ENCODE measurements at places on chromosomes 6 and 20. TPM values are rescaled to one million over a fixed set of nuclear protein-coding genes. Genes with fewer than 3 reads are reported as not detected.

DNA sequence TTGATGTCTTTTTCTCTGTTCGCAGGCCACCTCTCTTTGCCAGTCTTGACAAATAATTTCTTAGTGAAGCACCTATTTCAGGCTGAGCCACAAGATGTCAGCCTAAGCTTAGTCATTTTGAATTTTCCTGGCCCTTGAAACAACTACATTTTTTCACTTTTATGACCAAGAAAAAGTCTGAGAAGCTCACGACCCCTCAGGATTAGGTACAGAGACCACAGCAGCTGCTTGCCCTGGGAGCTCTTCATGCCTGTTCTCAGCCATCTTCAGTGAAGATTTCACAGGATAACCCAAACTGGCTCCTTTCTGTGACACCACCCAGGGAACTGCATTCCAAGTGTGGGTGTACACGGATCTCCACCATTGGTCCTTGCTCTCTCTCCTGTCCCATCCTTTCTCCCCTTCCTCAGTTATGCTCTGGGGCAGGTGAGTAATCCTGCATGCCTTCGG, 38.4 kb upstream of the SPTLC3 start:
- H3K27me3 ChIP-seq = no peaks in the 10 kb centered on the region
- peak; percentile 29 for DNase-seq
- no peak overlapping the region for H3K4me3 ChIP-seq
- H3K36me3 ChIP-seq = no peaks in the 10 kb centered on the region
- H3K27ac ChIP-seq = no peak overlapping the region

Gene SIRPG
- total RNA-seq = 48.6 TPM

Gene HEY2
- not detected for total RNA-seq

Gene CNBD2
- total RNA-seq = 4.9 TPM

- no peaks in the 10 kb centered on the region for H3K27me3 ChIP-seq
- no peak for DNase-seq
- no peaks in the 10 kb centered on the region for H3K4me1 ChIP-seq
- H3K4me3 ChIP-seq = no peak overlapping the region
Observed at GRCh38 chr6:157392927-157393668, 12.1 kb downstream of the ZDHHC14 start.

DNA sequence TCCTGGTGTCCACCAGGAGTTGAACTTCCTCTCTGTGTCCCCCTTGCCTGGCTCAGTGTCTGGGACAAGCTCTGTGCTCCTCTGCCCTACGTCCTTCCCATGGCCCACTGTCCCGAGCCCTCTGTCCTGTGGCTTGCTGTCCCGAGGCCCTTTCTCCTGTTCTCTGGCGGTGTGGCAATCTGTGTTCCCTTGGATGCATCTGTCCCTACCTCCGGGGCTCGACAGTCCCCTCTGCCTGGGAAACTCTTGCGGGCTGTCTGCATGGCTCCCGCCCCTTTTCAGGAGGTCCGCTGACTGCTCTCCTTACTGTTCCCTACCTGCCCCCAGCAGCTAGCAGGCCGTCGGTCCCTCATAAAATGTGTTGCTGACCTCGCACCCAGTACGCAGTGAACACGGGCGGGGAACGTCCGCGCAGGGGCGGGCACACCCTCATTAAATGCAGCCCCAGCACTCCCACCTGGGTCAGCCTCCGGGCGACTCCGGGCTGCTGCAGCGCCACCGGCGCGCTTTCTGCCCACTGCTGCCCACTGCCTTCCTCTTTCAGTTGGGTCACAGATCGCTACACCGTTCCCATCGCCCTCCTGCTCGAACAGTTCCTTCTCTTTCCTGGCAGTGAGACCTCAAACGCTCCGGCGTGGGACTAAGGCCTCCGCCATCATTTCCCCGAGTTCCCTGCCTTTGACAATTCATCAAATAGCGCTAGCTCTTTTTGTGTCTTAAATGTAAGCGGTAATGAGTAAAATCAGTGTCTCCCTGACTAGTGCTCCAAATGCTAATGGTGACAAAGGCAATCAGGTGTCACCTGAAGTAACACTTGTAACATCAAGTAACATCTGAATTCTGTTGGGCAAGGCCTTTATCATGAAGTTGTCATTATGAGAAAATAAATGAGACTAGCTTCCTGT, 60.5 kb downstream of the RSPH3 start:
- peak; percentile 13 for DNase-seq
- no peak overlapping the region for H3K27ac ChIP-seq
- H3K36me3 ChIP-seq = no peaks in the 10 kb centered on the region
- H3K4me1 ChIP-seq = peaks cover 10% of the 10 kb centered on the region

Gene TPX2
- total RNA-seq = 112 TPM

GRCh38 chr6:162069995-162070394, 657.6 kb downstream of the PRKN start:
- H3K27me3 ChIP-seq = no peaks in the 10 kb centered on the region
- H3K27ac ChIP-seq = no peak overlapping the region
- H3K4me3 ChIP-seq = no peak overlapping the region
- peaks cover 5% of the 10 kb centered on the region for H3K36me3 ChIP-seq
- DNase-seq = no peak
- H3K4me1 ChIP-seq = no peaks in the 10 kb centered on the region

- no peaks in the 10 kb centered on the region for H3K36me3 ChIP-seq
- no peak overlapping the region for H3K4me3 ChIP-seq
- no peak overlapping the region for H3K27ac ChIP-seq
- no peaks in the 10 kb centered on the region for H3K4me1 ChIP-seq
- no peaks in the 10 kb centered on the region for H3K27me3 ChIP-seq
Observed at GRCh38 chr20:8798505-8798904, 270.4 kb upstream of the PLCB4 start.

Gene ADGRG6
- 1.3 TPM for total RNA-seq

Gene BCKDHB
- total RNA-seq = 19.3 TPM

GRCh38 chr6:31497531-31498476, at the start of gene MICB:
Gene MICB (plus strand): TSS chr6:31498145. CDS start chr6:31498194, 49 bp downstream.
- no peaks in the 10 kb centered on the region for H3K27me3 ChIP-seq
- H3K4me3 ChIP-seq = peak within 1 kb of the TSS; percentile 73
- DNase-seq = peak; percentile 93

DNA sequence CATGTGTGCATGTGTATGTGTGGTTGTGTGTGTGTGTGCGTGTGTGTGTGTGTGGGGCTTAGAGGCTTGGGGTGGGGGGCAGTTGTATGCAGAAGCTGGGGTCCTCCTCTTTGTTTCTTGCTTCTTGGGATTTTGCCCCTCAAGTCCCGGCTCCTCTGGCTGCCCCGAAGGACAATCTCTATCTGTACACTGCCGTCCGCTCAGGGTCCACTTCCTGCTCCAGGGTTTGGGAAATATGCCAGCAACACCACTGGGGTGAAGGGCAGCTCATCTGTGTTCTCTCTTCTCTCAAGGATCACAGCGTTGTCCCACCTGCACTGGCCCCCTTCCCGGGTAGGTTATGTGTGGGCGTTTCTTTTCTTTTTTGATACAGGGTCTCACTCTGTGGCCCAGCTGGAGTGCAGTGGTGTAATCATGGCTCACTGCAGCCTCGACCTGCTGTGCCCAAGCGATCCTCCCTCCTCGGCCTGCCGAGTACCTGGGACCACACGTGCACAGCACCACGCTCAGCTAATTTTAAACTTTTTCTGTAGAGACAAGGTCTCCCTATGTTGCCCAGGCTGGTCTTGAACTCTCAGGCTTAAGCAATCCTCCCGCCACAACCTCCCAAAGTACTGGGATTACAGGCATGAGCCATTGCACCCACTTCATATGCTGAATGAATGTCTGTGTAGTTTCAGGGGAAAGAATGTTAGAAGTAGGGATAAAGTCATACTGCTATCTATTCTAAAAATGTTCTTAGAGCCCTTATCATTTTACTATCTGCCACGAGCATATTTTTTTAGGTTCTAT, 25.7 kb downstream of the SLC2A4RG start:
- no peak for DNase-seq
- H3K4me3 ChIP-seq = no peak overlapping the region
- H3K27ac ChIP-seq = no peak overlapping the region
- no peaks in the 10 kb centered on the region for H3K4me1 ChIP-seq
- no peaks in the 10 kb centered on the region for H3K27me3 ChIP-seq

DNA sequence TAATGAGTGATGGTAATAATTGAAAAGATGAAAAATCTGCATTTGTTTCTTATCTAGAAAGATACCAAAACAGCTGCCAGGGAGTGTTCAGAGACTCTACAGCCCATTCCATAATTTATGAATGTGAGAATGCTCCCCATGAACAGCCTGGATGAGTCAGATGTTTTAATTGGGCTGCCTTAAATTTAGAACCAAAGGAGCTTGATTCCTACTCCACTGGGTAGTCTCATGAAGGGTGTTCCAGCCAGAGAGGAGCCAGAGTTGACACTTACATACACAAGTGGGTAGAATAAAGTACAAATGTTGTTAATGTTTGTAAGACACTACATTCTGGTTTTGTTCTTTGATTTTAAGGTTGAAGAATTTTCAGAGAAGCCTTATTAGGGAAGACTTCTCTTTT, 158.7 kb upstream of the PRND start:
- H3K4me3 ChIP-seq = no peak overlapping the region
- H3K4me1 ChIP-seq = no peaks in the 10 kb centered on the region
- H3K27ac ChIP-seq = no peak overlapping the region
- no peaks in the 10 kb centered on the region for H3K36me3 ChIP-seq

- H3K36me3 ChIP-seq = peaks cover 2% of the 10 kb centered on the region
- H3K4me1 ChIP-seq = peaks cover 23% of the 10 kb centered on the region
- H3K27ac ChIP-seq = no peak overlapping the region
- H3K27me3 ChIP-seq = peaks cover 44% of the 10 kb centered on the region
- peak; percentile 21 for DNase-seq
Observed at GRCh38 chr6:127520066-127520465, 931 bp upstream of the MTCL3 start.

DNA sequence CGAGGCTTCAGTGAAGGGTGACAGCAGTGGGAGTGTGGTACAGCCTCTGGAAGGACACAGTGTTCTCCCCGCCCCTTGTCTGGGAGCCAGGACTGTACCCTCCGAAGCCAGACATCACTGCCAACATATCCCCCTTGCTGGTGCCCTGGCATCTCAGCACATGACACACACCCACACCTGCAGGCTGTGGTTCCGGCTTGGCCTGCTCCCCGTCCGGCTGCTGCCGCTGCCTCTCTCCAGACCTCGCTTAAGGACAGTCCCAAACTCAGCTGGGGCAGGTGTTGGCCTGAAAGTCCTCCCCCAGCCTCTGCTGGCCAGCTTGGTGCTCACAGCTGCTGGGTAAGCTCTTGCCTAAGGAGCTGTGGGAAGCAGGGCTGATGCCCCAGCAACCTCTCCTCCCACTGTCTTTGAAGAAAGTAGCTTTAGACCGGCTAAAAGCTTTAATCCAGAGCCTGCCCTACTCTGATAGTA, 7.0 kb downstream of the EMILIN3 start:
- no peaks in the 10 kb centered on the region for H3K4me1 ChIP-seq
- no peak for DNase-seq
- no peak overlapping the region for H3K27ac ChIP-seq
- no peaks in the 10 kb centered on the region for H3K36me3 ChIP-seq
- H3K27me3 ChIP-seq = no peaks in the 10 kb centered on the region
- no peak overlapping the region for H3K4me3 ChIP-seq

Gene TXLNB
- total RNA-seq = 0.22 TPM

- no peak overlapping the region for H3K4me3 ChIP-seq
- peaks cover 55% of the 10 kb centered on the region for H3K4me1 ChIP-seq
- H3K36me3 ChIP-seq = peaks cover 48% of the 10 kb centered on the region
- no peak overlapping the region for H3K27ac ChIP-seq
- H3K27me3 ChIP-seq = no peaks in the 10 kb centered on the region
Observed at GRCh38 chr6:11210386-11211138, 21.9 kb downstream of the NEDD9 start.

DNA sequence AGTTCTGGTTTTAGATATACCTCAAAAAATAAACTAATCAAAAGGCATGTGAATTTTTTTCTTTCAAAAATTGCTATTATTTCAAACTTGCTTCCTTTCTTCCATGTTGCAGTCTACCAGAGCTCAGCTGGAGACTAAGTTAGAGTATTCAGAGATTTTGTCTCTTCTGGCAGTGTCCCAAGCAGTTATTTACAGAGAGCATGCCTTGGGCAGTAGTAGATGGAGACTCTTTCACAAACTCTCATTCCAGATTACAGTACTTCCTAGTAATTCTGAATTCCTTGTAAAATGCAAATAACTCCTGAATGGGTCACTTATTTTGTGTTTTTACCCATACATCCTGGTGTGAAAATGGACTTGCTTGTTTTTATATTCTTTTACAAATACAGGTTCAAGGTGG, 703.4 kb downstream of the EPHA7 start:
- no peaks in the 10 kb centered on the region for H3K27me3 ChIP-seq
- H3K4me1 ChIP-seq = no peaks in the 10 kb centered on the region
- no peak overlapping the region for H3K27ac ChIP-seq
- DNase-seq = no peak
- H3K36me3 ChIP-seq = no peaks in the 10 kb centered on the region
- H3K4me3 ChIP-seq = no peak overlapping the region

GRCh38 chr20:676967-677366, 1.4 kb upstream of the SCRT2 start:
- no peak overlapping the region for H3K4me3 ChIP-seq
- H3K27me3 ChIP-seq = peaks cover 56% of the 10 kb centered on the region
- DNase-seq = no peak
- no peak overlapping the region for H3K27ac ChIP-seq

DNA sequence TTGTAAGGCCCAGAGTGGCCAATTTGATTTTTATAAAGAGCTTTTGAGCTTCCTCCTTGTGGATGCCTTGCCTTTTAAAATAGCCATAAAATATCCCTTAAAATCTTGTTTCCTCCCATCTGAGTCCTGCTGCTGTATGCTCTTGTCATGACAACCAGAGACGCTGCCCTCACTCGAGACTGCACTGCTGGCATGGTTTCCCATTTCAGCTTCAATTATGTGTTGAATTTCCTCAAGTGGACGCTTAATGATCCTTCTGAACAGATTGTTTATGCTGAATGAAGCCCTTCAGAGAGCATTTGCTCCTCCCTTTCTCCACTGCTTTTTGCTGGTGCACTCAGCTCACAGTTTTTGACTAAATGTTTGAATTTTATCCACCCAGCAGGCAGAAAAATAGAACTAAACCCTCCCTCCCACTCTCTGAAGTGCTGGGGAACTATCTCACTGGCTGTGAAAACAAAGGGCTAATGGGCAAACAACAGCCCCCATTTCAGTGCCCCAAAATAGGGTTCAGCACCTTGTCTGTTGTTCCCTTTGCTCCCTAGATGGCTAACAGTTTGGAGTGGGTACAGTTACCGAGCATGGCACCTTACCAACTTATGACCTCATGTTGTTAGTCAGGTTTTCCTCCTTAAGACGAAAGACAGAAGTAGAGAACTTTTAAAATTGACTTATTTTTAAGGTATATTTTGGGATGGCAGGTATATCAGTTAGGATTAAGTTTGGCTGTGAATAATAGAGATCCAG, 45.5 kb upstream of the RNF8 start:
- DNase-seq = no peak
- peaks cover 8% of the 10 kb centered on the region for H3K36me3 ChIP-seq
- H3K4me1 ChIP-seq = no peaks in the 10 kb centered on the region
- H3K27ac ChIP-seq = no peak overlapping the region
- H3K4me3 ChIP-seq = no peak overlapping the region
- no peaks in the 10 kb centered on the region for H3K27me3 ChIP-seq

- peaks cover 10% of the 10 kb centered on the region for H3K27me3 ChIP-seq
- H3K36me3 ChIP-seq = no peaks in the 10 kb centered on the region
- H3K27ac ChIP-seq = no peak overlapping the region
- no peak for DNase-seq
- H3K4me1 ChIP-seq = no peaks in the 10 kb centered on the region
- no peak overlapping the region for H3K4me3 ChIP-seq
Observed at GRCh38 chr6:148175550-148176188, 167.0 kb upstream of the SASH1 start.

Gene SLC44A4
- not detected for total RNA-seq

Measured in activated CD8-positive, alpha-beta T cell treated with anti-CD3 and anti-CD28 coated beads for 36 hours (primary cell).